Astrocyte (in vitro differentiated cells and primary cell): ENCODE measurements at places on chromosomes 1 and 21. TPM values are rescaled to one million over a fixed set of nuclear protein-coding genes. Genes with fewer than 3 reads are reported as not detected.

The C1orf74 gene
- total RNA-seq: 2.2 and 2.6 TPM in 2 replicates

The SPTA1 gene
- total RNA-seq: 0.02 and 0.09 TPM in 2 replicates

The HTR6 gene
- total RNA-seq: 0.11 TPM in 1 of 2 replicates, not detected in the other

DNA sequence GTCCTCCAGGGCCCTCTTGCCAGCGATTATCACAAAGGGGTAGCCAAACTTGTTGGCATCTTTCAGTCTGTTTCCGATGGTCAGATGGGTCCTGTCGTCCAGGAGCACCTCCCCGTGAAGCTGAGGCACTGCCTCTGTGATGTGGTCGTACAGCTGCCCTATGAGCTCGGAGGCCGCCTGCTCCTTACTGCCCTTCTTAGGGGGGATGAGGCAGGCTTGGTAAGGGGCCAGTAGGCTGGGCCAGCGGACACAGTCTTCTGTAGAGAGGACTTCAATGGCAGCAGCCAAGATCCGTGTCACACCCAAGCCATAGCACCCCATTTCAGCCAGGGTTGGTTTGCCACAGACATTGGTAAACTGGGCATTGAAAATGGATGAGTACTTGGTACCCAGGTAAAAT is 6.5 kb downstream of the PARS2 start:
- DNase-seq: no peak

GRCh38 chr21:28749536-28749935 is 243.1 kb downstream of the LTN1 start:
- DNase-seq: no peak

- DNase-seq: no peak
Measured at GRCh38 chr1:218642033-218642948, 297.2 kb downstream of the TGFB2 start.

DNA sequence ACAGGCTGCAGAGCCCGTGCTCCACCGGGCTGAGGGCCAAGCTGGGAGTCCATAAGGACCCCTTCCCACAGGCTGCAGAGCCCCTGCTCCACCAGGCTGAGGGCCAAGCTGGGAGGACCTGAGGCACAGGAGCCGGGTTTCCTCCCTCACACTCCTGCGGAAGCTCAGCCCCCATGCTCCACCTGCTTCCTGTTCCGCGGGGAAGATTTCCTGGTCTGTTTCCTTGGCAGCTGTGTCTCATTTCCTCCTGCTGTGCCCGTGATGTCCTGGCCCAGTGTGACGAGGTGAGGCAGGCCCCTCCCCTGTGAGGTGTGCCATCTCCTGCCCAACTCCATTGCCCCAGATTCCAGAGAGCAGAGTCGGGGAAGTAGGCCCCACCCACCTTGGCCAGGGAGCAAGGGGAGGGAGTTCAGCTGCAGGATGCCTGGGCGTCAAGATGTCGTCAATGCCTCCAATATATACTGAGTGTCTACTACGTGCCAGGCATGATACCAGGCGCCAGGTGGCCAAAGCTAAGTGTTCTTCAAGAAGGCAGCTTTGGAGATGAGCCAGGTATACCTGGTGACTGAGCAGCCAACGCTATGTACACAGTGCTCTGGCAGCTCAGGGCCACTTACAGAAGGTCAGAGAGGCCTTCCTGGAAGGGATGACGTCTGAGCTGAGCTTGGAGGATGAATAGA is 58.8 kb downstream of the NAV1 start:
- DNase-seq: no peak

DNA sequence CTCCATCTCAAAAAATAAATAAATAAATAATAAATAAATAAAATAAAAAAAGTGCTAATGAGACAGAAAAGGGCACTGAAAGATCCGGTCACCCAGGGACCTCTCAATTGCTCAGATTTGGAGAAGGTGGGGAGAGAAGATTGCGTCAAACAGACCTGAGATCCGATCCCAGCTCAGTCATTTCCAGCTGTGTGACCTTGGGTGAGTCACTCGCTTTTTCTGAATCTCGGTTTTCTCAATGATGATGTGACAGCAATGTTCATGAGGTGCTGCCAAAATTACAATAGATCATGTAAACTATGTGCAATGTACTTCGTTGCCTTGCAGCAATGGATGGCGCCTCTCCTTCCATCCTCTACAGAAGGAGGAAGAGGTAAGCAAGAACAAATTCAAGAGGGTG is 11.1 kb upstream of the MEF2D start:
- DNase-seq: no peak

DNA sequence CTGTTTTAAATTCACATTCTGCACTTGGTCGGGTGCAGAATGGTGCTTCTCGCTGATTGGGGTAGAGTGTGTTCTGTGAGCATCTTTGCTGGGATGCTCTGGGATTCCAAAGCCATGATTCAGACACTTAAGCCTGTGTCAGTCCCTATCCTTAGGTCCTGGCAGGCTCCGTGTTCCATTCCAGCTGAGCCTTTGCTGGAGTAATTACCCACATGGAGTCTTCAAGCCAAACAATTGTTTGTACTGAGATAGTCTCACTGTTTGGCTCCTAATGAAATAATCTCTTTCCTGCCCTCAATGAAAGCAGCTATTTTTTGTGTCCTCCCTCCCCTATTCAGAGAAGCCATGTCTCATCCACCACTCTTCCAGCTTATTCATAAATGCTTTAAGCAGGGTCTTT is 18.7 kb downstream of the SMAP2 start:
- DNase-seq: peak; percentile 69
